ENCODE measurements at places on chromosomes 11 and 22.

DNA sequence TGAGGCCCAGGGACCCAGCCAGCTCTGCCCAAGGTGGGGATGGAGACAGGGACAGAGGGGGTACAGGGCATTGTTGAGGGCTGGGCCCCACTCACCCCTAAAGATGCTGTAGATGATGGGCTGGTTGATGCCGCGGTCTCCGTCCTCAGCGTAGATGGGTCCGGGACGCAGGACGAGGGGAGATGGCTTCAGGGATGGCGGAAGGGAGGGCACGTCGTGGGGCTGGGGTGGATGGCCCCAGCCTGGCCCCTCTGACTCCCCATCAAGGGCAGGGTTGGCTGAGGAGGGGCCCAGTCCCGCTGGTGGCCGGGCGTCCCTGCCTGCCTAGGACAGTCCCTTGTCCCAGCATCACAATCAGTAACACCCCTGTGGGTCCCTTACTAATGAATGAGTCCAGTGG lies 4.5 kb upstream of the IRF7 start:
- DNase-seq: no peak

DNA sequence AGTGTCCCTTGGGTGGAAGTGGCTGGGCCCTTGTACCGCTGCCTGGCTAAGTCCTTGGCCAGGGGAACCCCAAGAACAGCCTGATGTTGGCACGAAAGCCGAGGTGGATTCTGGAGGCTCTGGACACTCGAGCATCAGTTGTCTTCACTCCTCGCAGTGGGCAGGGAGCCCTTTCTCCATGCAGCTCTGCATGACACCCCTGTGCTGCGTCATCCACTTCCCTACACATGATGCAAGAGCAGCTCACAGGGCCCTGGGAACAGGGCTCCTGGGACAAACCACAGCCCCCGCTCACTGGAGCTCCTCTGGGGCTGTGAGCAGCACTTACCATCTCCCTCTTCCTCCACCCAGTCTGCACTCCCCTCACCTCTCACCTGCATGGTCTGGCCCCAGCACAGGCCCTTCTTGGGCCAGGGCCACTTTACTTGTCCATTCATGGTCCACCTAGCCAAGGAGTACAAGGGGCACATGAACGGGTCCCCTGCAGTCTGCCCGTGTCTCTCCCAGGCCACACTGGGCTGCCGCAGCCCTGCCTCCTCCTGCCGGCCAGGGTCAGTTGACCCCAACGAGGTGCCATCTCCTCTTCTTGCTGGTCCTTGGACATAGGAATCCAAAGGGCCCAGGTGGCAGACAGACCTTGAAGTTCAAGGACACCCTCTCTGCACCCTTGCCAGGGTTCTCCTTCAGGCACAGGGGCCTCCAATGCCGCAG lies 66.5 kb downstream of the IGF2 start:
- no peak for DNase-seq

DNA sequence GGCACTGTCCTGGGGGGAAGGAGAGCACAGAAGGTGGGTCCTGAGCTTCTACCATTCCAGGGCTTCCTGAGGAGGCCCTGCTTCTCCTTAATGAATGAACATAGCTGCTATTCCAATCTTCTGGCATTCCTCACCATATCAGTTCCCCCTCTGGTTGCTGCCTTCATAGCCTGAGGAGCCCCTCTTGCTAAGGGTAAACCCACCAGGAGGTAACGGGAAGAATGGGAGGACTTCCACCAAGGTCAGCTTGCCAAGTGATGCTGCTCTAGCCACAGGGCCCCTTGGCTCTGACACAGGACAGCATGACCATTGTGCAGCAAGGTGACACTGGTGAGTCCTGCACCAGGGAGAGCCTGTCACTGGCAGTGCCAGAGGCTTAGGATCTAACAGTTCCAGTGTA lies 1022.5 kb downstream of the TBC1D22A start:
- no peak for DNase-seq

DNA sequence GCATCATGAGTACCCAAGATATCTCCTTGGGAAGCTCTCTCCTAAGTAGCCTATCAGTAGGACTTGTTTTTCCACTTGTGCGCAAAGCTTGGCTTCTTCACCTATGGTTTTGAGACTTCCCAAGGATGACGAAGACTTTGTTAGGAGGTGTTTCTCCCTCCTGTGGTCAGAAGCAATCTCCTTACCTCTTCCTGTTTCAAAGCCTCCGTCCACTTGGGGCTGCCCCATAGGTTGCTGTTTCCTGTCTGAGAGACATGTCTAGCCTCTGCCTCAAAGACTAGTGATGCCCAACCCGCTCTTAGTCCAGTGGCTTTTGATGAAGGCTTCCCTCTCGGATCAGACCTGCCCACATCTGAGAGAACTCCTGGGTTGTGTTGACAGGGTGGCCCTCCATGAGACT lies 92.9 kb downstream of the TRAF6 start:
- DNase-seq: no peak

DNA sequence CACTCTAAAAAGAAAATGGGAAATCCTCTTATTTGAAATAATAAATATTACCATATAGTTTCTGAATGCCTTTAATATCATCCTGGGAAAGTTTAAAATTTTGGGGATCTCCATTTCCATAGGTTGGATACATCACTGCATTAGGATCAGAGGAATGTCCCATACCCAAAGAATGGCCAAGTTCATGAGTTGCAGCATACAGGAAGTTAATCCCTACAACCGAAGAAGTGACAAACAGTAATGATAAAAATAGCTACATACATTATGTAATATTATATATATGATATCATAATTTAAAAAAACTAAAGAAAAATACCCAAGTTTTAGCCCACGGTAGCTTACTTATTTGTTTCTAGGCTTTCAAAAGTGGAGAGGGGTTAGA lies 7.4 kb downstream of the MMP7 start:
- DNase-seq: no peak

GRCh38 chr11:83115551-83115950 lies 41.4 kb upstream of the PCF11 start:
- DNase-seq: no peak

- DNase-seq: no peak
Measured at GRCh38 chr11:82865841-82866240, 34.4 kb downstream of the PRCP start.

DNA sequence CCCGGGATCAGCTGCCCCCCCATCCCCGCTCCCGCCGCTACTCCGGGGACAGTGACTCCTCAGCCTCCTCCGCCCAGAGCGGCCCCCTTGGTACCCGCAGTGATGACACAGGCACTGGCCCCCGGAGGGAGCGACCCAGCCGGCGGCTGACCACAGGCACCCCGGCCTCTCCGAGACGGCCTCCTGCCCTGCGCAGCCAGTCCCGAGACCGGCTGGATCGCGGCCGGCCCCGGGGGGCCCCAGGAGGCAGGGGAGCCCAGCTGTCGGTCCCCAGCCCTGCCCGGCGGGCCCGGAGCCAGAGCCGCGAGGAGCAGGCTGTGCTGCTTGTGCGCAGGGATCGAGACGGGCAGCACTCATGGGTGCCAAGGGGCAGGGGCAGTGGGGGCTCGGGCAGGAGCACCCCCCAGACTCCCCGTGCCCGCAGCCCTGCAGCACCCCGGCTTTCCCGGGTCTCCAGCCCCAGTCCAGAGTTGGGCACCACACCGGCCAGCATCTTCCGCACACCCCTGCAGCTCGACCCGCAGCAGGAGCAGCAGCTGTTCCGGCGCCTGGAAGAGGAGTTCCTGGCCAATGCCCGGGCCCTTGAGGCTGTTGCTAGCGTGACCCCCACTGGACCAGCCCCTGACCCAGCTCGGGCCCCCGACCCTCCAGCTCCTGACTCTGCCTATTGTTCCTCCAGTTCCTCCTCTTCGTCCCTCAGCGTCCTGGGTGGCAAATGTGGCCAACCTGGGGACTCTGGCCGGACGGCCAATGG lies 3.9 kb downstream of the RASL10A start:
- DNase-seq: no peak

GRCh38 chr11:131792243-131792642 lies 421.8 kb downstream of the NTM start:
- DNase-seq: no peak

DNA sequence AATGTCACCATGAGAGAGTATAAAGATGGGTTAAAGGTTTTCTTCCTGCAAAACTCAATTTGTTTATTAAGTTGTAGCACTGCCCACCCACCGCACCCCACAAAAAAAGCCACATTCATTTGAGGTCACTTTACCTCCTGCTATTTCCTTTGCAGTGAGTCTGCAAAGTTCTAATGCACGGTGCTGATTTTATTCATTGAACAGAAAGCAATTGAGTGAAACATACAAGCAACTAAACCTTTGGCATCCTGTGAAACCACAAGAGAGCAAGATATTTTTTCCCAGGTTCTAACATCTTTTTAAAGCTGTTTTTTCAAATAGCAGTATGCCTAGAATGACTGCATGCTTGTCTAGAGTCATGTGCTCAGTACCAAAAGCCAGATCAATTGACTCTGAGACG lies 39.0 kb downstream of the RRAS2 start:
- DNase-seq: no peak

GRCh38 chr22:46203601-46203980 lies 46.5 kb downstream of the CDPF1 start:
- no peak for DNase-seq

DNA sequence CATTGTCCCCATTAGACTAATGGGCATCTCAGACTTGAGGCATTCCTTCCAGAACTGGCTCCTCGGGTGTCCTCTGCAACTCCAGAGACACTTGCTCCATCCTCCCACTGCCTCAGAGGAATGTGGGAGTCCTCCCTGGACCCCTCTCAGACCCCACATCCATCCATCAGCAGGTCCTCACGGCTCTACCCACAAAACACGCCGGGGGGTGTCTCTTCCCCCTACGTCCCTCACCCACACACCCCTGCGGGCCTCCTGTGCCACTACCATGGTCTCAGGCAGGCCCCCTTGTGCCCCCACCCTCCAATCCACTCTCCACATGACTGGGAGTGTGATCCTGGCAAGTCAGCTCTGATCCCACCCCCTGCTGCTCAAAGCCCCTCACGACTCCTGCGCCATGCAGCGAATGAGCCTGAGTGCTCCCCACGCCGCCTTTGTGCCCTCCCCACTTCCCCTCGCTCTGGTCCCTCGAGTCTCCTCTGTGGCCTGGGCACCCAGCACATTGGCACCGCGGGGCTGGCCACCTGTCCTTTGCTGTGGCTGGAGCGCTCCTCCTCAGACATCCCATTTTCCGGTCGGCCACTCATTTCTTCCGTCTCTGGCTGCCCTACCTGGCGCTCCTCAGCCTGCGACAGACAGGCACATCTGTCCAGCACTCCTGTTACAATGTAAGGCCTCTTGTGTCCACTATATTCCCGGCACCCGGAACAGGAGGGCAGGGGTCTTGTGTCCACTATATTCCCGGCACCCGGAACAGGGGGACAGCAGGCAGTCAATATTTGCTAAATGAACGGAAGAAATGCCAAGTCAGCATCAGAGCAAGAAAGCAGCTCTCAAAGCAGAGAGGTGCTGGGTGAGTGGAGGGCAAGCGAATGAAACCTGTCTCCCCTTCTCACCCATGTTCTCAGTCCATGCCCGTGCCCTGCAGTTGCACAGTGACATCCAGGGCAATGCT lies 14.2 kb upstream of the MOB2 start:
- no peak for DNase-seq

GRCh38 chr11:100905684-100906083 lies 218.6 kb downstream of the ARHGAP42 start:
- DNase-seq: no peak

DNA sequence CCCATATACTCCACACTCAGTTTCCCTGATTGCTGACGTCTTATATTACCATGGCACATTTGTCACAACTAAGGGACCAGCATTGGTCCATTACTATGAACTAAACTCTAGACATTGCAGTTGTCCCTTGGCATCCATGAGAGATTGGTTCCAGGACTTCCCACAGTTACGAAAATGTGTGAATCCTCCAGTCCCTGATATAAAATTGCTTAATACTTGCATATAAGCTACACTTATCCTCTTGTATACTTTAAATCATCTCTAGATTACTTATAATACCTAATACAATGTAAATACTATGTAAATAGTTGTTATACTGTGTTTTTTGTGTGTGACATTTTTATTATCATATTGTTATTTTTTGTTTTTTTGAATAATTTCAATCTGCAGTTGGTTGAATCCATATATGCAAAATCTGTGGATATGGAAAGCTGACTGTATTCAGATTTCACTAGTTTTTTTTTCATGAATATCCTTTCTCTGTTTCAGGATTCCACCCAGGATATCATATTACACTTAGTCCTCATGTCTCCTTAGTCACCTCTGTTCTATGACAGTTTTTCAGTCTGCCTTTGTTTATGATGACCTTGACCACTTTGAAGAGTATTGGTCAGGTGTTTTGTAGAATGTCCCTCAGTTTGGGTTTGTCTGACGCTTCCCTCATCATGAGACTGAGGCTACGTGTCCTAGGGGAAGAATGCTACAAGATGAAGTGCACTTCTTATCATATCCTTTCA lies 55.3 kb downstream of the INSC start:
- no peak for DNase-seq

- DNase-seq: no peak
Measured at GRCh38 chr11:95242845-95243605, 12.0 kb upstream of the SESN3 start.

DNA sequence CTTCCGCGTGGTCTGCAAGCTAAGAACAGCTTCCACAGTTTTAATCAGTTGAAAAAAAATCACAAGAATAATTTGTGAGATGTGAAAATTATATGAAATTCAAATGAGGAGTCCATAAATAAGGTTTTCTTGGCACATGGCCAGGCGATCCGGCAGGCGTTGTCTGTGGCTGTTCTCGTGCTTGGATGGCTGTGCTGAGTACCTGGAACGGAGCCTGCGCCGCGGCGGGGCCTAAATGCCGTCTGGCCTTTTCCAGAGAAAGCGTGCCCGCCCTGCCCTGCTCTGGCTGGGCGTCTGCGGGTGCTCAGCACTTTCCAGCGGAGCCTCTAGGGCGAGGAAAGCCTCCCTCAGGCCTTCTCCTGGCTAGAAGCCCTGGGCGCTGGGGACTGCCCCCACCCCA lies 41.8 kb downstream of the OSBPL5 start:
- no peak for DNase-seq

GRCh38 chr11:27830206-27830605 lies 130.0 kb upstream of the BDNF start:
- no peak for DNase-seq

GRCh38 chr11:11442791-11443190 lies 89.7 kb upstream of the CSNK2A3 start:
- DNase-seq: no peak

DNA sequence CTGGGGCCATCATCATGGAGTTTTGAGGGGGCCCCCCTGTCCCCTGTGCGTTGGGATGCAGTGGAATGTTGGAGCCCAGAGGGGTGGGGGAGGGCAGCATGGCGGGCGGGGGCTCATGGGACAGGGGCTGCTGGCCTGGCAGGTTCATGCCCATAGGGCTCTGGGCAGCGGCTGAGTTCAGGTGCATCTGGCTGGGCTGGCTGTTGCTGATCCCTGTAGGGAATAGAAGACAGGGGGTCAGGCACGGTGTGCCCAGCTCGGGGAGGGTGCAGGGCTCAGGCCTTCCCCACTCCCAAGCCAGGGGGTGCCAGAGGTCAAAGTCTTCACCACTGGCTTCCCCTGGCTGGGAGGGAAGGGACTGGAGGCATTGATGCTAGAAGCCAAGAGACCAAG lies 15.6 kb downstream of the CXCR5 start:
- DNase-seq: no peak

DNA sequence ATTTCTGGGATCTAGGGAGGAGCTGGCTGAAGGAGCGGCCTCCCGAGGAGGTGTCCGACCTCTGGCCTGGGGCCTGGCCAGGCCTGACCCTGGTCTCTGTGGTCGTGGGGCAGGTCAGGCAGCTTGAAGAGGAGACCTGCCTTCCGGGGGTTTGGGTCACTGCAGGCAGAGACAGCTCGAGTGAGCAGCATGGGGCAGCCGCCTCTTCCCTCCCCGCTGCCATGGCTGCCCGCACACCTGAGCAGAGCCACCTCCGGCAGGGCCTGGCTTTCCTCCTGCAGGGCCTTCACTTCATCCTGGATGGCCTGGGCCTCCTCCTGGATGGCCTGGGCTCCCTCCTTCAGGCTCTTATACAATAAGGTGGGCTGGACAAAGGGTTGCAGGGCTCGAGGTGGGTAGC lies 8.0 kb upstream of the NAALADL1 start:
- DNase-seq: no peak

Data from non-pigmented ciliary epithelial cell (primary cell).